A549 treated with AZD2906 at 1 μM for 4 hours (cell line): ENCODE measurements at places on chromosomes 2 and 18. TPM values are rescaled to one million over a fixed set of nuclear protein-coding genes. Genes with fewer than 3 reads are reported as not detected.

Gene TRAPPC8
- total RNA-seq = 10.4 to 13.6 TPM (median 12.1 TPM) in 5 replicates

Gene CYS1
- 1.0 to 1.9 TPM (median 1.7 TPM) in 5 replicates for total RNA-seq

Gene SMAD4
- total RNA-seq = 42.9 to 57.1 TPM (median 56.0 TPM) in 5 replicates

Gene IL36RN
- 0.02 to 0.11 TPM (median 0.02 TPM) in 3 of 5 replicates, not detected in the others for total RNA-seq

Gene IGFBP5
- total RNA-seq = 0.13 to 0.20 TPM (median 0.16 TPM) in 5 replicates

Gene FSIP2
- total RNA-seq = 0.01 TPM in 1 of 5 replicates, not detected in the others

Gene EHBP1
- total RNA-seq = 30.1 to 43.3 TPM (median 35.6 TPM) in 5 replicates

Gene DSC1
- total RNA-seq = not detected in 5 replicates

Gene CXCR1
- not detected in 5 replicates for total RNA-seq

Gene LIMS4
- total RNA-seq = 0.50 to 0.89 TPM (median 0.62 TPM) in 5 replicates

Gene TNP1
- total RNA-seq = not detected in 5 replicates

Gene TLX2
- total RNA-seq = 0.24 to 0.37 TPM (median 0.30 TPM) in 5 replicates

Gene FEV
- not detected in 5 replicates for total RNA-seq

Gene TEX44
- not detected in 5 replicates for total RNA-seq

Gene LHCGR
- total RNA-seq = not detected in 5 replicates

Gene NPHP1
- total RNA-seq = 6.7 to 7.2 TPM (median 6.9 TPM) in 5 replicates

Gene GKN1
- 0.37 to 0.77 TPM (median 0.66 TPM) in 5 replicates for total RNA-seq

Gene ZNF236
- 2.1 to 2.7 TPM (median 2.6 TPM) in 5 replicates for total RNA-seq

Gene ST6GAL2
- total RNA-seq = 9.5 to 16.9 TPM (median 13.1 TPM) in 5 replicates

Gene CKAP2L
- 11.8 to 19.1 TPM (median 13.9 TPM) in 5 replicates for total RNA-seq

Gene SNORC
- 4.1 to 11.5 TPM (median 10.4 TPM) in 5 replicates for total RNA-seq

Gene RAMP1
- 0.07 to 0.10 TPM in 2 of 5 replicates, not detected in the others for total RNA-seq

Gene IL37
- total RNA-seq = not detected in 5 replicates

Gene CFC1
- total RNA-seq = 0.11 TPM in 1 of 5 replicates, not detected in the others

Gene MAL
- total RNA-seq = 0.14 to 0.34 TPM (median 0.25 TPM) in 5 replicates

Gene EPC2
- total RNA-seq = 10.3 to 12.4 TPM (median 11.3 TPM) in 5 replicates

Gene SEPTIN10
- total RNA-seq = 32.1 to 55.5 TPM (median 40.6 TPM) in 5 replicates

Gene ROCK1
- total RNA-seq = 15.8 to 25.6 TPM (median 19.9 TPM) in 5 replicates

Gene ALPG
- 0.33 to 0.55 TPM (median 0.50 TPM) in 5 replicates for total RNA-seq

Gene LCT
- total RNA-seq = 0.03 to 0.08 TPM (median 0.04 TPM) in 4 of 5 replicates, not detected in the other

Gene NEU2
- not detected in 5 replicates for total RNA-seq

Gene BARD1
- total RNA-seq = 3.6 to 5.9 TPM (median 4.7 TPM) in 5 replicates

Gene CAVIN2
- total RNA-seq = 45.9 to 78.6 TPM (median 67.9 TPM) in 5 replicates

Gene COL5A2
- 45.3 to 79.4 TPM (median 67.0 TPM) in 5 replicates for total RNA-seq

Gene GEN1
- total RNA-seq = 9.6 to 12.2 TPM (median 10.7 TPM) in 5 replicates

Gene TMEM247
- total RNA-seq = not detected in 5 replicates

Gene CLHC1
- 1.5 to 1.9 TPM (median 1.8 TPM) in 5 replicates for total RNA-seq
